ENCODE measurements at places on chromosomes 16 and 17.

- no peak for DNase-seq
Observed at GRCh38 chr17:27414271-27414670, 42.0 kb upstream of the KSR1 start.

GRCh38 chr17:77449908-77450741 lies 309.4 kb downstream of the SEC14L1 start:
- peak; percentile 81 for DNase-seq

GRCh38 chr16:66489385-66489784 lies 60.5 kb downstream of the TK2 start:
- DNase-seq = no peak

- no peak for DNase-seq
Observed at GRCh38 chr16:1427473-1428461, 3.1 kb upstream of the PERCC1 start.

GRCh38 chr17:47800686-47801085 lies 20.9 kb downstream of the OSBPL7 start:
- DNase-seq = no peak

GRCh38 chr17:64084940-64085649 lies 44.8 kb downstream of the ERN1 start:
- DNase-seq = no peak

DNA sequence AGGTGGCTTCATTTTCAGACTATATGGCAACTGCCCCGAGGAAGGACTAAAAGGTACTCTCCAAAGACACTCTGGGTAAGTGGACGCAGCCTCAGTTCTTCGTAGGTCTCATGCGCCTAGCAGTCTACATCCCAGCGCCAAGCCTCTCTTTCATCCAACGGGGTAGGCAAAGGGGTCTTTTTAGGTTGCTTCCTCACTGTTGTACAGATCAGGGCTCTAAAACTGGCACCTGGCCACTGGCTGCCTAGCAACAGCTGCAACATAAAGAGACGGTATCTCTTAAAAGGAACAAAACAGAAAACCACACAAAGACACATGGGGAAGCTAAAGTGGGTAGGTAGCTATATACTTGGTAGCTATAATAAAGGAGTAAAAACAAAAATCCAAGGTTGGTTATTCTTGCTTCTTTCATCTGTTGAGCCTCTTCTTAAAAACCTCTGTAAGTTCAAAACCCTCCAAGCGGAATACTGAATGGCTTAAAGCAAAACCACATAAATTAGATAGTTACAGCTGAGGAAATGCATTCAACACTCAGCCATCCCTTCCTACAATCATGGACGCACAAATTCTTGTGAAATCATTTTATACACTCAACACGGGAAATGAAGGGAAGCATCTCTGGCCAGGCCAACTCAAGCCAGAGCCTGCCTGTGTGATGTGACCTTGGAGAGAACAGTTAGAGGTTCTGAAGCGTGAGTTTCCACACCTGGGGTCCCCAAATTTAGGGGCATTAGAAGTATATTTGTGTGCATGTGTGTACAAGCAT lies 22.7 kb downstream of the CYTH1 start:
- peak; percentile 68 for DNase-seq

- no peak for DNase-seq
Observed at GRCh38 chr17:77753691-77754245, 204.7 kb upstream of the TNRC6C start.

GRCh38 chr17:59349178-59349577 lies 17.7 kb downstream of the YPEL2 start:
- no peak for DNase-seq

GRCh38 chr17:47744168-47745036 lies 11.4 kb downstream of the TBX21 start:
- no peak for DNase-seq

- peak; percentile 92 for DNase-seq
Observed at GRCh38 chr17:77444984-77445759, 304.4 kb downstream of the SEC14L1 start.

DNA sequence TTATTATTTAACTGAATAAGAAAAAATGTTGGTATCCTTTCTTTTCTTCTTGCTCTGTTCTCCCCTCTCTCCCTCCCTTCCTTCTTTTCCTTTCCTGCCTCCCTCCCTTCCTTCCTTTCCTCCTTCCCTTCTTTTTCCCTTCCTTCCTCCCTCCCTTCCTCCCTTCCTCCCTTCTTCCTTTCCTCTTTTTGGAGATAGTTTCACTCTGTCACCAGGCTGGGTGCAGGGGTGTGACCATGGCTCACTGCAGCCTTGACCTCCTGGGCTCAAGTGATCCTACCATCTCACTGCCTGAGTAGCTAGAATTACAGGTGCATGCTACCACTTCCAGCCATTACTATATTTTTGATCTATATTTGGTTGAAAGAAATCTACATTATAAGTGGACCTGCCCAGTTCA lies 5.7 kb upstream of the RUSF1 start:
- DNase-seq = no peak

DNA sequence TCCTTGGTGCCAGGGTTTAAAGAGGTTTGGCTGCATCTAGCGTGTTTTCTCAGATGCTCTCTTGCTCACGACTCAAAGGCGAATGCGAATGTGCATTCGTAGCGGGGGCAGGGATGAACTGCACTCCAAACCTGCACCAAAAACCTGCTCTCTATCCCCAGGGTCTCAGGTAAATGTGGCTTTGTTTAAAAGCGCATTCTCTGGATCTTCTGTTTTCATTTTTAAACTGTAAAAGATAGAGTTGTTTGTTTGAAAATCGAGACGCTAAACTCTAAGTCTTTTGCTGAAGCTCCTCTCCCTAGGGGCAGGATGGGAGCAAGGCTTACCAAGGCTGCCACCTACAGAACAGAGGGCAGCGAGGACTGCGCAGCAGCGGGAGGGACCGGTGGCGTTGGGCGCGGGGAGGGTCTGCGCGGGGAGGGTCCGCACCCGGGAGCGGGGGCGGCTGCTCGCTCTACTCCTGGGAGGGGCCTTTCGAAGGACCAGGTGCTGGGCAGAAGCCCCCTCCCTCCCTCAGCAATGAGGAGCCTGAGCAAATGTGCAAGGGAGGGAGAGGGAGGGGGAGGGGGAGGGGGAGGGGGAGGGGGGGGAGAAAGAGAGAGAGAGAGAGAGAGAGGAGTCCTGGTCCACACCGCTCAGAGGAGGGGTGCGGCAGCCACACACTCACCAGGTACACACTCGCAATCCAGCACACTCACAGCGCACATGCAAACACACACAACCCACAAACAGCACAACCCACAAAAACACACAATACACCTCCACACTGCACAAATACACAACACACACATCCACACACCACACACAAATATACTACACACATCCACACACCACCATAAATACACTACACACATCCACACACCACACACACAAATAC lies 142.8 kb downstream of the GRIN2A start:
- no peak for DNase-seq
